ENCODE measurements at places on chromosomes 7 and 10.

DNA sequence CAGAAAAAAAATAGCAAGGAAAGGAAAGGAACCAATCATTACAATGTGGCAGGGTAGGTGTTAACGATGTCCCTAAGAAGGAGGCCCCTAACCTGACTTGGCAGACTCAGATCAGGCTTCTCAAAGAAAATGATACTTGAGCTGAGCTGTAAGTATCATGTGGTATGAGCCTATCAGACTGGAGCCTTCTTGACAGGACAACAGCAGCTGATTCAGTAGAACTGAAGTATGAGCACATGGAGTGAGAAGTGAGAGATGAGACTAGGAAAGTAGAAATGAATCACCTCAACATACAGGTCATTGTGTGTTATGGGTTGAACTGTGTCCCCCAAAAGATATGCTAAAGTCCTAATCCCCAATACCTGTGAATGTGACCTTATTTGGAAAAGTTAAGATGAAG, 66.3 kb downstream of the MTERF1 start:
- no peak for DNase-seq

GRCh38 chr7:132500727-132501440, 75.4 kb downstream of the PLXNA4 start:
- peak; percentile 59 for DNase-seq

DNA sequence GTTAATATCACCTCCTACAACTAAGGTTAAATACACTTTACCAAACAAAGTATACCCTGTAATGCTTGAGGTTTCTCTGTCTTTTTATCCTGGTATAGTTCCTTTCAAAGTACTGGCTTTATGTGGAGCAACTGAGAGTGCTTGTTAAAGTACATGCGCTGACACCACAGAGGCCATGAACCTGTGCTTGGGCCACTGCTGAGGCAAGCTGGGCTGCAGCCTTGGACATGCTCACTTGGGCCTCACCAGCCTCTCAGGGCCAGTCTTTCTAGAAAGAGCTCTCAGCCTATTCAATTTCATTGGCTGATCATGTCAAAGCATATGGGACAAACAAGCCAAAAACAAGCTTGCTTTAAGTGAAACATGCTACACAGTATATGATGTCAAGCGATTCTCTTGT, 126.1 kb upstream of the DNAJB12 start:
- no peak for DNase-seq

GRCh38 chr7:37289781-37290180, 158.9 kb downstream of the ELMO1 start:
- no peak for DNase-seq

GRCh38 chr10:34994565-34995142, 95.5 kb downstream of the CUL2 start:
- peak; percentile 53 for DNase-seq

GRCh38 chr10:32149252-32149955, 93.2 kb upstream of the KIF5B start:
- peak; percentile 66 for DNase-seq

DNA sequence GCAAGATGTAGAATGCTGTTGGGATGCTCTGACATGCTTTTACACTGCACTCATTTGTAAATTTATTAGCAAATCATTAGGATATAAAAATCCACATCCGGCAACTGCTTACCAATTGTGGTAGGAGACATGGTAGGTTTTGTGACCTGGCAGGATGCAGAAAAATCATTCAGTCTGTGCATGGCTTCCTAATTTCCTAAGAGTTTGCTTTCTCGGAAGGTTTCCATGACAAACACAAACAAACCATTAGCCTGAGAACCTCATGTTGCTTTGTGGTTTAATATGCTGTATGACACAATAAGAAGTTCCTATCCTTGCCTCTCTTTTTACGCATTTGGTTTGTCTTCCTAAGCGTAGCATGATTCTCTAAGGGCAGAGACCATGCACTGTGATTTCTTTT, 14.7 kb upstream of the LMBR1 start:
- DNase-seq, result no peak

DNA sequence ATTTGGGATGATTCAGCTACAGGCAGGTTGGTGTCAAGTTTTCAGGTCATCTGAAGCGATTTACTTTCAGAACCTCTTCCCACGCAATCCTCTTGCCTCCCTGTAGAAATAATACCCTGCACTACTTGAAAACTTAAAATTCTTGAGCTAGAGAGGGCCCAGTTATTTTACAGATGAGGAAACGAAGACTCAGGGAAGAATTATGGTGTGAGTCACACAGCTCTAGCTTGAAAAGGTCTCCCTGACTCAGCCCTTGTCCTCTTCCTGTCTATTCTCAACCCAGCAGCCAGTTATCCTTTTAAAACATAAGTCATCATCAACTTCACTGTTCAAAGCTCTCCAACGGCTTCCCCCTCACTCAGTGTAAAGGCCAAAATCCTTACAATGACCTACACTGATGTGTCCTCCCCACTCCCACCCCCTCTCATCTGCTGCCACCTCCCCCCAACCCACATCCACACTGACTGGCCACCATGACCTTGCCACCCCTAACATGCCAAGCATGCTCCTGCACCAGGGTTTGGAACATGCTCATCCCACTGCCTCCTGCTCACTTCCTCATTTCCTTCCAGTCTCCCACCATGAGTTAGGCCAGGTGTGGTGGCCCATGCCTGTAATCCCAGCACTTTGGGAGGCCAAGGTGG, 3.4 kb downstream of the DNMBP start:
- DNase-seq, result peak; percentile 80

DNA sequence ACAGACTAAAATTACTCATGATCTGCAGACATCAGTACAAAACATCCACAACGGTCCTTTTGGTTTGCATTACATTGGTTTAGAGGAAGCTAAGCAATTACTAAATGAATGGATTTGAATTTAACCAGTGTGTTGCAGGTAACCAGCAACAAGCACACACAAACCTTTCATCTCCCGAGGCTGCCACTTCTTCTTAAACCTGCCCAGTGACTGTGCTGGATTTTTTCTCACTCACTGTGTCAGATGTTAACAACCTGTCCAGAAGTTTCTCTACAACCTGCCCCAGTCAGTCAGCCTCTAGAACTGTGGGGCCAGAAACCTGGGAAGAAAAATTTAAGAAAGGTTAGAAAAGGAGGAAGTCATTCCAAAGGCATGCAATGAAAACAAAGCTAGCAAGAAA, 2.4 kb upstream of the MEOX2 start:
- DNase-seq, result no peak

- peak; percentile 4 for DNase-seq
These were observed 367.7 kb downstream of the PHF14 start for GRCh38 chr7:11341285-11341944.

Measured in AG08396 (cell line).